Hematopoietic multipotent progenitor cell treated with erythropoietin and hydrocortisone succinate and interleukin-3 and kit ligand, for 17 days (in vitro differentiated cells): ENCODE measurements at places on chromosomes 4 and X.

DNA sequence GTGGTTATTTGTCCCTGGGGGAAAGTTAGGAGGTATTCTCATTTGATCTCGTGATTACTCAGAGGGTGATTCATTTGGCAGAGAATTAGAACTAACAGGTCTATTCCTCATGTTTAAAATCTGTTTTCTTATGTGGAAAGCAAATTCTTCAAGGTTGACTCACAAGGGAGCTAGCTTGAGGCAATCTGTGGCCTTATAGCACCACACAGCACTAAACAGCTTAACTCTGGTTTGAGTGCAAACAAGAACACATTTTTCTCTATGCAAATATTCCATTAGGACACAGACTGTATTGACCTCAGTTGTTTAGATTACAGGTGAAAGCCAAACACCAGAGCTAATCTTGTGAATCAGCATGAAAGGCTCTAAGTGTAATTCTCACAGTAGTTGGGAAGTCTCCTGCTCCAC, 694.4 kb upstream of the POU3F4 start:
- no peak for DNase-seq

GRCh38 chr4:6926681-6927478, 17.3 kb downstream of the TBC1D14 start:
- DNase-seq: peak; percentile 48

GRCh38 chr4:121168446-121169281, 4.5 kb upstream of the TNIP3 start:
- DNase-seq: no peak

GRCh38 chr4:168183717-168184571, 91.6 kb downstream of the ANXA10 start:
- DNase-seq: peak; percentile 40

DNA sequence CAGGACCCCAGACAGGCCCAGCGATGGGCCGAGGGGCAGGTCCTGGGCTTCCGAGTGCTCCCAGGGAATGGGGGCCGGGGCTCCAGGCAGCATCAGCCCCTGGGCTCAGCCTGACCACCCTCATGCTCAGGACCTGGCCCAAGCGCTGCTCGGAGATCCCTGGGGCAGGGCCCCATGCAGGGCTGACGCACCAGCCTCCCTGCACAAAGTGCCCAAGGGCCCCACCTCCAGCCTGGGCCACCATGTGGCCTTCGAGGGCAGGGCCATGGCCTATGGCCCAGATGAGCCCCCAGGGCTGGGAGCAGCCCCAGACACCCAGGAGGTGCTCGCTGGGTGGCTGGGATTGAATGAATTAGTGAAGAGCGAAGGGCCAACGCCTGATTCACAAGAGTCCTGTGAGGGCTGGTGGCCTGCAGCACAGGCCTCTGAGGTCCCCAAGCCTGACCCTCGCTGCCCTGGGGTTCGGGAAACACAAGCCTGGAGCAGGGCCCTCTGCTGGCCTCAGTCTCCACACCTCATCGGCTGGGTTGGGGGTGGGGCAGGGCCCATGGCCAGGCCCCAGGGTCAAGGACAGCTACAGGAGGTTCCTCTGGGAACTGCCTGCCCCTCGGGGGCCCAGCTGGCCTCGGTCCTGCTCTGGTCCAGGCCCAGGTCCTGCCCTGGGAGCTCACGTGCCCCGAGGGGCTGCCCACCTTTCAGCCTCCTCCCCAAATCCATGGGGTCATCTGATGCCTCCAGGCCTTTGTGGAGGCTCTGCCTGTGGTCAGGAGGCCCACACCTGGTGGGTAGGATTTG, 13.3 kb upstream of the FGFR3 start:
- no peak for DNase-seq

GRCh38 chrX:104641176-104641575, 75.2 kb downstream of the IL1RAPL2 start:
- DNase-seq: no peak

DNA sequence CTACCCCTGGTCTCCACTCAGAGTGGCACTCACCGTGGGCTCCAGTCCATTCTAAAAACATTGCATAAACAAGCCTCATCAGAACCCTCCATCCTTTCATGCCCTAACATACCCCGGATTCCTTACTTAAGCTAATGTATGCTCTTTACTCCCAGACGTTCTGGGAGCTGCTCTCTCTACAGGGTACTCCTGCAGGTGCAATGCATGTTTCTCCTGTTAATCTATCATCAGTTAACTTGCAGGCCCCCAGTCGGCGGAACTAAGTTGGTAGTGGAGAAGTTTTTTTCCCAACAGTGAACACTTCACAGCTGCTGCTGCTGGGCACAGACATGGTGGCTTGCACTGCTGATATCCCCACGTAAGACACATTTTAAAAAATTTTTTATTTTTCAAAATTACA, 161.6 kb upstream of the FAT1 start:
- DNase-seq: no peak

GRCh38 chr4:3531318-3531878, 824 bp downstream of the LRPAP1 start:
- DNase-seq: no peak

GRCh38 chr4:8188085-8188484, 11.0 kb upstream of the SH3TC1 start:
- no peak for DNase-seq

DNA sequence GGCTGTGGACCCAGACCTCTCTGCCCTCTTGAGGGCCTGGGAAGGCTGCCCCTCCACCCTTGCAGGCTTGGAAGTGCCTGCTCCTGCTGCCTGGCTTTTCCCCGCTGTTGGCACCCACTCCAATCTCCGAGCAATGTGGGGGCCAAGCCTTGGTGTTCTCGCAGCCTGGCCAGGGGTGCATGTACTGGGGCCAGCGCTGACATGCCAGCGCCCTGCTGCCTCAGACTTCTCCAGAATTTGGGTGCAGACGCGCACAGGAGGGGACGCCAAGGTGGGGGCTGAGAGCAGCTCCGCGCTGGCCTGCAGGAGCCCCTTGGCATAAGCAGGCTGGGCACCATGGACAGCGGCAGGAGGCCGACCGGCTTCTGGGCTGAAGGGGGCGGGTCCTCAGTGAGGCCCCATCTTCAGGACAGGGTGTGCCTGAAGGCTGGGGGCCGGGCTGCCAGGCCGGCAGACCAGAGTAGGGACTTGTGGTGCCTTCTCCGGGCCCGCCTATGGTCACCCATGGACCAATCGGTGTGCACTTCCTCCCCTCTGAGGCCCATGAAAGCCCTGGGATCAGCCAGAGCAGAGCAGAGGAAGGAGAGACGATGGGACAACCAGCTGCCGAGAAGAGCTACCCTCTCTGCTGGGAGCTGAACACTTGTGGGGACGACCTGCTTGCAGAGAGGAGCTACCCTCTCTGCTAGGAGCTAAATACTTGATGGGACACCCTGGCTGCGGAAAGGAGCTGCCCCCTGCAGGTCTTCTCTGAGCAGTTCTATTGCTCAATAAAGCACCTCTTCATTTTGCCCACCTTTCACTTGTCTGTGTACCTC, 118.3 kb downstream of the DNAAF6 start:
- DNase-seq: no peak

- DNase-seq: no peak
Observed at GRCh38 chr4:76943790-76944189, 5.8 kb upstream of the SEPTIN11 start.

DNA sequence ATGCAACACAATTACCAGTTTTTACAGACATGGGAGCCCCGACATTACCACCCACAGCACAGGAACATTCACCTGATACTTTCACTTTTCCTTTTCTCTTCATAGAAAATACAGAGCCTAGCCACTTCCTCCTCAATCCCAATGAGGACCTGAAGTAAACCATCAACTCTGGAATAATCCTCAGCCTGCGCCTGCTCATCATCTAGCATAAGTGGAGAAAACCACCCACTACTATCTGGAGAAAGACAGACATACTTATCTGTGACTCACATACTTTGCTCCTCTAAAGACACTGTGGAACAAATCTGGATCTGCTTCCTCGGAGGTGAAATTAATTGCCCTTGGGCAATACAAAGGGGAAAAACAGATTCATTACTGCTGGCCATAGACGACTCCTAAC, 47.8 kb downstream of the ZCCHC13 start:
- no peak for DNase-seq

- no peak for DNase-seq
Observed at GRCh38 chrX:102846544-102847236, 90.4 kb upstream of the RAB40AL start.

DNA sequence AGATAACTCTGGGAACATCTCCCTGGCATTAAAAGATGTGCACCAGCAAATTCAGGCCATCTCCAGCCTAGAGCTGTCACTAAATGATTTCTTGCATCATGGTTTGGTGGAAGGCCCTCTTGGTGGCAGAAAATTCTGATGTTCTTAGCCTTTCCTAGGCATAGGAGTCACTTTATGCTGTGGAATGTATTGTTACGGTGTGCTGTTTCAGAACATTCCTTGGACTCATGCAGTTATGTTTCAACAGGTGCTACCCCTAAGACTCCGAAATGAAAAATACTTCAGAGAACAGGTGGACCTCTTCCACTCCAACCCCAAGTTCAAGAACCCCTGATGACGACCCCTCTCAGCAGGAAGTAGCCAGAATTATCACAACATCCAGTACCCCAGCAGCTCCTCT, 20.3 kb upstream of the PAPSS1 start:
- no peak for DNase-seq

DNA sequence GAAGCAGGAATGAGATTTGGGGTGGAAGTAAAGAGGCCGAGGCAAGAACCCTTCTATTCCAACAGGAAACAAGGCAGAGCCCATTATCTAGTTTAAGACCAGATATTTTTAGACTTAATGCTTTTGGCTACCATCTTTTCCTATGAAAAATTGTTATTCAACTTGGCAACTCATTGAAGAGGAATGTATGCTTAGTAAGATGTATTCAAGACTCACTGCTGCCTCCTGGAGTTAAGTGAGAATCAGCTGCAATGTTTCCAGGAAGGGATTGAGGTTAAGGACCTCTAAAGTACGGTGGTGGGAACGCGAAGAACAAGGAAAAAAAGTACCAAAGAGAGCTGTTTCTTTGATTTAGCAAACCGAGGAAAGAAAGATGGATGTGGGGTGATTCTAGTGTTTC, 89.1 kb downstream of the RAPGEF2 start:
- peak; percentile 80 for DNase-seq

GRCh38 chrX:16826207-16826606, 39.9 kb downstream of the TXLNG start:
- DNase-seq: peak; percentile 56

DNA sequence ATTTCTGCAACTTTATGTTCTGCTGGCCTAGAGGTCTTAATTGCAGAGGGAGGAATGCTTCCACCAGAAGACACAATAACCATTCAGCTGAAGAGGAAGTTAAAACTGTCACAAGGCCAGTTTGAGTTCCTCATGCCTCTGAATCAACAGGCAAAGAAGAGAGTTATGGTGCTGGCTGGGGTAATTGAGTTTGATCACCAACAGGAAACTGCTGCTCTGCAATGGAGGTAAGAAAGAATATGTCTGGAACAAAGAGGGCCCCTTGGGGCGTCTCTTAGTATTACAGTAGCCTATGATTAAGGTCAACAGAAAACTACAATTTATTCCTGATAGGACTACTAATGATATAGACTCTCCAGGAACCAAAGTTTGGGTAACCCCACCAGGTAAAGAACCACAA, 744.0 kb downstream of the FSTL5 start:
- no peak for DNase-seq
